ENCODE measurements at places on chromosomes 7 and 10.

GRCh38 chr10:16817125-16818019, at the start of gene RSU1:
Gene RSU1, minus strand, starts transcription at chr10:16817424. Its CDS starts 343 bp downstream, at chr10:16817081.
- peak; percentile 85 for DNase-seq

DNA sequence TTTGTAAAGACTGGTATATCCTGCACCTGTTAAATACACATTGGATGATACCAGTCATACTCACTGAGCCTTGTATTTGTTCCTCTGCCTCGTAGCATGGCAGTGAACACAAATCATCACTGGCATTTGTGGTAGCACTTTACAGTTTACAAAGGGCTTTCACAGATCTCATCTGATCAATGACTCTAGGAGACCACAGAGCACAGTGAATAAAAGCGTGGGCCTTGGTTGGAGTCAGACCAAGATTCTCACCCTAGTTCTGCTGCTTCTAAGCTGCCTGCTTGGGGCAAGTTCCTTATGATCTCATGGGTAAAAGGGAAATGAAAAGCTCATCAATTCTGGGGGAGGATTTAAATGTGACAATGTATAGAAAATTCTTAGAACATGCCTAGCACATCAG, 129.9 kb upstream of the AGK start:
- DNase-seq, result no peak

- no peak for DNase-seq
These were observed 12.6 kb downstream of the TOMM7 start for GRCh38 chr7:22809902-22810642.

GRCh38 chr10:74929197-74929596, 102.8 kb downstream of the KAT6B start:
- no peak for DNase-seq

DNA sequence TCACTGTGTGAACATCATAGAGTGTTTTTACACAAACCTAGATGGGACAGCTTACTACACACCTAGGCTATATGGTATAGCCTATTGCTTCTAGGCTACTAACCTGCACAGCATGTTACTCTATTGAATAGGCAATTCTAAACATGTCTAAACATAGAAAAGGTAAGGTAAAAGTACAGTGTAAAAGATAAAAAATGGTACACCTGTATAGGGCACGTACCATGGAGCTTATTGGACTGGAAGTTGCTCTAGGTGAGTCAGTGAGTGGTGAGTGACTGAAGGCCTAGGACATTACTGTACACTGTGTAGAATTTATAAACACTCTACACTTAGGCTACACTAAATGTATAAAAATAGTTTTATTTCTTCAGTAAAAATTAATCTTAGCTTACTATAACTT, 182.0 kb upstream of the THSD7A start:
- no peak for DNase-seq

DNA sequence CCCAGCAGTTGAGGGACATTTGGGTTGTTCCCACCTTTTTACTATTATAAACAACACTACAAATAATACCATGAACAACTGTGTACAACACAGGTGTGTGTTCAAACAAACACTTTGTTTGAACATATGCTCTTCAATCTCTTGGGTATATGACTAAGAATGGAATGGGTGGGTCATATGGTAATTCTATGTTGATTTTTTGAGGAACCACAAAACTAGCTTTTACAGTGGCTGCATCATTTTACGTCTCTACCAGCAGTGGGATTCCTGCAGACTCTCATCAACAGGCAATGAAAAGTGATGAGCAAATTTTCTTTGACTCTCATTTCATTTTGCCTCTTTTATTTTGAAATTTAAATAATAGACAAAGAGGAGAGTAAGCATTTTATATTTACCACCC, 116.9 kb upstream of the KLF14 start:
- no peak for DNase-seq

- peak; percentile 24 for DNase-seq
These were observed 95.4 kb downstream of the FAM53B start for GRCh38 chr10:124648738-124649137.

- DNase-seq, result no peak
These were observed 44.3 kb upstream of the CABCOCO1 start for GRCh38 chr10:61618388-61618961.

DNA sequence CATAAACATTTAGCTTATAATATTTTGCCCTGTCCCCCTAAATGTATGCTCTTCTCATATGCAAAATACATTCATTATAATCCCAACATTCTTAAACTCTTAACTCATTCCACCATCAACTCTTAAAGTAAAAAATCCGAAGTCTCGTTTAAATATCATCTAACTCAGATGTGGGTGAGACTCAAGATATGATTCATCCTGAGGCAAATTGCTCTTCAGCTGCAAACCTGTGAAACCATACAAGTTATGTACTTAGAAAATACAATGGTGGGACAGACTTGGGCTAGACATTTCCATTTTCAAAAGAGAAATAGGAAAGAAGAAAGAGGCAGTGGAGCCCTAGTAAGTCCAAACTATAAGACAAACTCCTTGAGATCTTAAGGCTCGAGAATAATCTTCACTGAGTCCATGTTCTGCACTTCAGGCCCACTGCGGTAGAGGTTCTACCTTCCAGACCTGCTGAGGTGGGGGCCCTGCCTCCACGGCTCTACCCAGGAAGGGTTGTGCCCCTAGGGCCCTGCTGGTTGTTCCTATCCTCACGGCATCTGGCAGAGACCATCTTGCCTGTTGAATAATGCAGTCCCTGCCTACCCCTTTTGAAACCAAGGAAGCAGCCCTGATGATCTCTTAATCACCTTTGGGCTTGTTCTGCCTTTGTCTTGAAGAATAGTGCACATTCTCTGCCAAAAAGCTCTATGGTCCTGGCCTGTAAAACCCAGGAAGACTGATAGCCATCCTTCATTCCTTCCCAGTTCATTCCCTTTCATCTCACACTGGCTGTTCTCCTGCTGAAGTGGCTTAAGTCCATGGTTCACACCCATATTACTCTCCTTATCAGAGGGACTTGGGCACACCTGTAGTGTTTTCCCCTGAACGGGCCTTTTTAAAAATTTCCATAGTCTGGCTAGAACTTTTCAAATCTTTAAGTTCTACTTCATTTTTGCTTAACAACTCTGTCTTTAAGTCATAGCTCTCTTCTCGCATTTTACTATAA, 37.3 kb downstream of the INPP5F start:
- no peak for DNase-seq

GRCh38 chr10:34514290-34514689, 300.8 kb downstream of the PARD3 start:
- no peak for DNase-seq

GRCh38 chr10:3784510-3785250, at the start of gene KLF6:
Gene KLF6, minus strand, starts transcription at chr10:3785209. Its CDS starts 195 bp downstream, at chr10:3785014.
- no peak for DNase-seq

GRCh38 chr7:130492523-130493274, 814 bp downstream of the MEST start:
- no peak for DNase-seq

DNA sequence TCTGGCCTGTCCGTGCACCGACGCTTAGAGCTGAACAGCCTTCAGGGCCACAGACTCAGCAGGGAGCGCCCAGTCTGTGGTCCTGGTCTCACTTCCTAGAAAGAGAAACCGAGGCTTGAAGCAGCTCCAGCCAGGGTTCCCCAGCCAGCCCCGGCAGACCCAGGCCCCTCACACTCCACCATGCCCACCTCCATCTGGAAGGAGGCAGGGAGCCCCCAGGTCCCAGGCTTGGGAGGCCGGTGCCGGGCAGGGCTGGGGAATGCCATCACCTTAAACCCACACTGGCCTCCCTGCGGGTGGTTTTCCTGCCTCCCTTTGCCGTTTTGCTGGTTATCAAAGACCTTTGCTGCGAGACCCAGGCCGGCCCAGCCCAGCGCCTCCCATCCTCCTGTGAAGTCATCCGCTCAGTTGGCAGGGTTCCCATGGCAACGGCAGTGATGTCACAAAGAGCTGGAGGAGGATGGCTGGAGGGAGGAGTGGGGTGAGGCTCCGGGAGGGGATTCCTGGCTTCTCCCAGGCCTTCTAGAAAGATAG, 24.0 kb downstream of the ELFN1 start:
- DNase-seq, result peak; percentile 35

GRCh38 chr10:84613336-84614021, 285.1 kb downstream of the CCSER2 start:
- DNase-seq, result no peak

GRCh38 chr10:17782921-17783665, 26.1 kb upstream of the MRC1 start:
- no peak for DNase-seq
